ENCODE measurements at places on chromosomes 6 and 20.

GRCh38 chr6:84618836-84619235, 145.6 kb downstream of the TBX18 start:
- DNase-seq: no peak

DNA sequence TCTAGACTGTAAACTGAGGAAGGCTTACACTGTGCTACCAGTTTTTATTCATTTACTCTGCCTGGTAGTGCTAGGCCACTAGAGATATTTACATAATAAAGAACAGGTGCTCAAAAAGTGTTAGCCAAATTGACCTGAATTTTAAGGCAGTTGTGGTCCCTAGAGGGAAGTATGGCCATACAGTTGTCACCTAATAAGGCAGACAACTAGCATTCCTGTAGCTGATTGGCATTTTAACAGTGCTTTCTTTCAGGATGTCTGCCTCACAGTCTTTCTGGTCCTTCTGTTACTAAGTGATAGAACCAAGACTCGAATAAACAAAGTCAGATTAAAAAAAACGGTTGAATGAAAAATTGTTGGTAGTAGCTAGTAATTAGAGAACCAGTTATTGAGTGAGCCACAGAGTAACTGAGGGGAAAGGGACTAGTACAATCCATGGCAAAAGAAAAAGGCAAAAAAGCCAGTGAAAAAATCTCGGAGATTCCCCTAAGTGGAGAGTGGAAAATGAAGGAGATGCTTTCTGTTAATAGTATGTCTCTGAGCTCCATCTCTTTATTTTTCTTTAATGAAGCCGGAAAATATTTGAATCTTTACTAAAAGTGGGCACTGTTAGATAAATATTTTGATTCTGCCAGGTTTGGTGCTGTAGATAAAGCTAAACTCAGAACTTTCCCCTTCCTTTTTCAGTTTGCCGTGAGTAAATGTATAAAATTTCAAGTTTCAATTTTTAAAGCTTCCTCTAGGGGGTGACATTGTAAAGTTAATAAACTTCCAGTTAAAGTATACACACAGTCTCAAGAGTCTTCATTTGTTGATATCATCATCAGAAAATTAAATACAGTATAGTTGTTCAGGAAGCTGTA, 9.1 kb downstream of the VTA1 start:
- DNase-seq: peak; percentile 27

- no peak for DNase-seq
Observed at GRCh38 chr20:12700701-12701100, 308.1 kb upstream of the SPTLC3 start.

- peak; percentile 15 for DNase-seq
Observed at GRCh38 chr6:113690281-113691259, 166.6 kb upstream of the MARCKS start.

DNA sequence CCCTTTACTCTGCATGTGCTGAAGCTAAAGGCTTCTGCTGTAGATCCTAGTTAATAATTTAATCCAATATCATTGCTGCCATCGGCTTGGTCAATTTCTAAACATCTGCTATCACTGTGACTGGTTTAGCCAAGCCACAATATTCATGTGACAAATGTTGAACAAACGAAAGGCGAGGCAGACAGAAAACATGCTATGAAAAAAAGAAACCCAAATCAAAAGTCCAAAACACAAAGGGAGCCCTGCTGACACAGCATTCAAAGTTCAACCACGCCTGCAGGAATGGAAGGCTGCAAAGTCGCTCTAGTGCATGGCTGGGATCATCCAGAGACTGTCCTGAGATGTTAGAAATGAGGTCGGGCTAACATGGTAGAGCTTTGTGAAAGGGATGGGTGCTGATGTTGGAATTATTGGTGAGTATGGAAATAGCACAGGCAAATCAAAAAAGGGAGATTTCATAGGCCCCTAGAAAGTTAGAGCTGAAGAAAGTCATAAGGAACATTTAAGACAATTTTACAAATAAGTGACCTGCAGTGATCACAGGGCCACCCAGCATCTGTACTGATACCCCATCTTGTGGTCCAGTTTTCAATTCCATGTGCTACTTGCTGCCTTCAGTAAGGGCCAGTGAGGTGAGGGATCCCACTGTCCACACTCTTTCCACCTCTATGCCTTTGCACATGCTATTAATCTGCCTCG, 8.8 kb upstream of the NHSL1 start:
- no peak for DNase-seq

GRCh38 chr20:29497261-29497671, 1760.2 kb upstream of the DEFB115 start:
- no peak for DNase-seq

- DNase-seq: no peak
Observed at GRCh38 chr20:56857950-56858349, 228.8 kb downstream of the TFAP2C start.

DNA sequence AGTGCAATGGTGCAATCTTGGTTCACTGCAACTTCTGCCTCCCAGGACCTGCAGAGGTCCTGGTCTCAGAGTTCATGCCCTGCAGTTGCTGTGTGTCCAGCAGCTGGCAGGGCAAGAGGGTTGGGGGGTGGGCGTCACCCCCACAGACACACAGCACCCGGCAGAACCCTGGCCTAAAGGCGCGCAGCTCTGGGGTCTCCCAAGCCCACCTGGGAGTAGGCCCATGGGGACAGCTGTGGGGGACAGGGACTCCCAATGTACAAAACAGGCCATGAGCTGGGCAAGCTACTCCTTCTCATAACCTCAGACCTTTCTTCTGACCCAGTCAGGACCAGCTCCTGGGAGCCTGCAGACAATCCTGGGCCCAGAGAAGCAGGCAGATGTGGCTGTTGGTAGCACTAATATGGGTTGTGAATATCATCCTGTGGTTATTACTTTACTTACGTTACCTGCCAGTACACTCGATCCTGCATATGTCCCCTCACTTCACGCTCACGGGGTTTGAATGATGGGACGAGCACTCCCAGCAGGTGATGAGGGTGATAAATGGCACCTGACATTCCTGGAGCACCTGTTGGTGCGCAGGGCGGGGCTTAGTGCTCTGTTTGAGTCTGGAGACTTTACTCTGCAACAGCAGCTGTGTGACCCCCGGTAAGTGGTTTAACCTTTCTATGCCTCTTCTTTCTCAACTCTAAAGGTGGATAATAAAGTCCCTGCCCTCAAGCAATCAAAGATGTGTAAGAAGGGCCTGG, 39.9 kb upstream of the SULF2 start:
- DNase-seq: no peak

- no peak for DNase-seq
Observed at GRCh38 chr6:117597755-117598154, 4.6 kb downstream of the GOPC start.

- DNase-seq: no peak
Observed at GRCh38 chr20:57605878-57606277, 14.3 kb downstream of the ZBP1 start.

GRCh38 chr6:107977283-107977682, 19.3 kb upstream of the SEC63 start:
- DNase-seq: no peak

DNA sequence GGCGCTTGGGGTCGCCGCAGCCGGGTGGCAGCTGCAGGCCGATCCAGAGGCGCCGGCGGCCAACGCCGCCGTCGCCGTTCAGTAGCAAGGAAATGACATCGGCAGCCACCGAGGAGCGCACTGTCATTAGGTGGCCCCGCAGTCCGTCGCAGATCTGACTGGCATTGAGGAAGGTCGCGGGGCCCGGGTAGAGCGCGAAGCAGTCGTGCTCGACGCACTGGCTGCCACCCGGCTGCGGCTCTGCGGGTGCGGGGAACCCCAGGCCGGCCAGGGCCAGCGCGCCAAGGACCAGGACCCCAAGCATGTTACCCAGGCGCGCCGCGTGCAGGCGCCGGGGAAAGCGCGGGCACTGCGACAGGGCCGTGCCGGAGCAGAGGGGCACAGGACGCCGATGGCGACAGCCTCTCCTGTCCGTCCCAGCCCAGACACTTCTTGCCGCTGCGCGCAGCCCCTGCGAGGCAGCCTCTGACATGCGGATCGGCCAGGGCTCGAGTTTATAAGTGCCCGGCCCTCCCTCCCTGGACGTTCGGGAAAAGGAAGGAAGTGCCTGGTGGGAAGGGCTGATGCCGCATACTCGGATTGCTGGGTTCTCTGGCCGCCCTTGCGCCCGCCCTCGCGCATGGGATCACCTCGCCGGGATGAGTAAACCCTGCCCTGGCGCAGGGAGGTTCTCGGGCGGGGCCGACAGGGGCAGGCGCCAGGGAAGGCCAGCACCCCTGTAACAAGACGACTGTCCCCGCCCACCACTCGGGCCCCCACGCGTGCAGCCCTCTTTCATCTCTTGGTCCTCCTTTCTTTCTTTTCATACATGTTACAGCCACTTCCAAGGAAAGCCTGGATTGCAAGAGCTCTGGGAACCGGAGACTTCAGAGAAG, at the start of gene THBD:
Gene THBD, minus strand, starts transcription at position 472 of the 875 bp plus-strand sequence. Its CDS starts 168 bp downstream, at position 304.
- DNase-seq: peak; percentile 27

DNA sequence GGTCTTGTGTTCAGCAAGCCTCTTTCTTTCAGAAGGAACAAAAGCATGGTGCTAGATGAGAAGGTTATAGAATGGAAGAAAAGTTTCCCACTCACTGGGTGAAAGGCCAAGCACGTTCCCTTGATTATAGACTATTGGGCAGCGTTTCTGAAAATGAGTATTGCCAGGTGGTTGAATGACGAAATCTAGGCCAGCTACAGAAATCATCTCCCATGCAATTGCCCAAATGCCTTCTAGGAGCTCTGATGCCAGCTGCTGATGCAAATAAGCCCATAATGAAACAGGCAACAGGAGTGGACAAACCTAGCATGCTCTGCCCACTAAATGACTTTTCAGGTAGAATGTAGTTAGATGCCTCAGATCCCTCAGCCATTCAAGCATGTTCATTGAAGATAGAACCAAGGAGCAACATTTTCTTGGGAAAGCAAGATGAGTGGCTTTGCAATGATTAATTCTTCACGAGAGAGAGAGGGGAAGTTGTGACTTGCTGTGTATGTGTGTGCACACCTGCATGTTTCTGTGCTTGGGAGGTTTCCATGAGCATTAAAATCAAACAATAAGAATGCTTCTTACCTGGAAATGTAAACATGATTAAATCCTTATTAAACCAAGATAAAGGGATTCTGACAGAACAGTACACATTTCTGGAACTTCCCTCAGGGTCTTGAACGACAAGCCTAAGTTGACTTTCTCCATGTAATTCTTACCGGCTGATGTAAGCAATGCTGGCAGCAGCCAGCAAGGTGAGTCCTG, 43.6 kb downstream of the ADTRP start:
- DNase-seq: no peak

- DNase-seq: no peak
Observed at GRCh38 chr6:138563650-138564049, 64.4 kb upstream of the NHSL1 start.

DNA sequence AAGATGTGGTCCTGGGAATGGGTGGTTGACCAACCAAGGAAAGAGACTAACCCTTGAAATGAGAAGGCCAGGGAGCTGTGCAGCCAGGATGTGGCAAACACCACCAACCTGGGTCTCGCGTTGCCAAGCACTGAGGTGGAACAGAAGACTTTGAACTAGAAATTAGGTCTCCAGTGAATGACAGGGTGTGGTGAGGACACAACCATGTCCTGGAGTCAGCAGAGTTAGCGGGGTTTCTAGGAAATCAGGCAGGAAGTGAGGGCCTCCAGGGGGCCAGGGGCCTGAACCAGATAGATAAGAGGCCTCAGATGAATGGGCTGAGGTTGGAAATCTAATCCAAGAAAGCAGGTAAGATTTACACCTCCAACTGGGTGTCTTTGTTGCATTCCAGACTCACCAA, 353.3 kb upstream of the ARID1B start:
- DNase-seq: peak; percentile 48

DNA sequence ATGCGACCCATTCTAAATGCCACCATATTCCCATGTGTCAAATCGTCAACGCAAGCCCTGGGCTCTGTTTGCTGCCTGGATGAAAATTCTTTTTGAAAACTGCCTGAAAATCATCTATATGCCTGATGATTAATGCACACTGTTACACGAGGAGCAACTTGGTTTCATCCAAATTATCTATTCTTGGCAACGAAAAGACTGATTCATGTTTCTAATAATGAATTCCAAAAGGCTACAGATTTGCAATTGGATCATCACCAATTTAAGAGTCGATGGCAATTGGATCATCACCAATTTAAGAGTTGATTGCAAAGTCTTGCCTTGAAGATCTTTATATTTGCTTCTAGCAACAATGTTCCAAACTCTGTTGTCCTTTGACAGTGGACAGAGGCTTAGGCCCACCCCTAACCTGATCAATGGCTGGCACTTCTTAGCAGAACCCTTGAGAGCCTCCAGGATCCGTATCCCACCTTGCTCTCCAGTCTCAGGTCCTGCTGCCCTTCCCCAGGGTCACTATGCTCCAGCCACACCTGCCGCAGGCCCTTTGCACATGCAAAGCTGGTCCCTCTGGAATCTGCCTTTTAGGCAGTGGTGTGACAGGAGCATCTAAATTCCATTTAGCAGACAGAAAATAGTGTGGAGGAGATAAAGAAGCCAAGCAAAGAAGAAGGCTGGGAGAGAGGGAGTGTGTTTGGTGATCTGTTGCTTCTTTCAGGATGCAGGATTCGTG, 460.9 kb upstream of the SULF2 start:
- DNase-seq: no peak

GRCh38 chr20:17627101-17627955, 54.7 kb downstream of the RRBP1 start:
- DNase-seq: no peak

DNA sequence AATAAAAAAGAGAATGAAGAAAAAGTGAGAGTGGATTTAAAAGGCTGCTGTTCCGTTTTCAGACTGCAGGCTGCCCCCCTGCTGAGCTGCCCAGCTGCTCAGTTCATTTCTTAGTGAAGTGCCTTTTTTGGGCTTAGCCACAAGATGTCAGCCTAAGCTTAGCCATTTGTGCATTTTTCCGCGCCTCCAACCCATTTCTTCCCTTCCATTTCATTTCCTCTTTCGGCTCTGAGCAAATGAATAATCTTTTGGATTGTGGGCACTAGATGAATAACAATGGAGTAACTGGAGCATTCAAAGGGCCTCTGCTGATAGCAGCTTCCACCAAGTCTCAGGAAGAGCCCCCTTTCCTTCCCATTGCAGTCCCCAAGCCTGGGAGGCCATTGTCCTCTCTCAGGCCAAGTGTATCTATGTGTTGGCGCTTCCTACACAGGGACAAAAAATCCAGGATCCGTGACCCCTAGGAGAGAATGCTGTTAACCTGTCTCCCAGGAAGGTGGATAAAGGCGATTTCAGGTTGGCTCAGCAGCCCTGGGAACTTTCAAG, 83.5 kb upstream of the SPTLC3 start:
- peak; percentile 42 for DNase-seq

- DNase-seq: peak; percentile 30
Observed at GRCh38 chr6:83221889-83222479, 28.8 kb downstream of the RWDD2A start.

GRCh38 chr6:168221000-168221399, 98.6 kb downstream of the DACT2 start:
- DNase-seq: peak; percentile 11

DNA sequence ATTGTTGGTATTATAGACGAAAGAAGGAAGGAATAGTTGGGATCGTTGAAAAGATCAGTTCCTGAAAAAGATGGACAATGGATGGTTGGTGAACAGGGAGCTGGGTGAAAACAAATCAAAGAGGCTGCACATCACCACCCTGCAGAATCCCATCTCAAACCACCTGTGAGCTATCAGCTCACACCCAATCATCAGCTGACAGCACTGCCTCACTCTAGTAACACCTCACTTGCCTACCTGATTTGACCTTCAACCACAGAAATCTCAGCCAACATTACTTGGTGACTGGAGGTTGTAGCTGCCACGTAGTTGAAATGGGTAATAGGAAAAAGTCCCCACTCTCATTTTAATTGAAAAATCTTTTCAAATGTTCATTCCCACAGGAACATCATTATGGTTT, 101.8 kb upstream of the DST start:
- DNase-seq: no peak

- no peak for DNase-seq
Observed at GRCh38 chr6:5034328-5034727, 30.5 kb upstream of the RPP40 start.
